ENCODE measurements at places on chromosomes 16 and 17.

GRCh38 chr17:28230011-28230410 is 89.0 kb upstream of the TMEM97 start:
- DNase-seq = no peak

GRCh38 chr17:38851434-38851833 is 2.1 kb downstream of the RPL23 start:
- DNase-seq = no peak

GRCh38 chr17:9594065-9594464 is 17.6 kb downstream of the CFAP52 start:
- no peak for DNase-seq

- no peak for DNase-seq
Observed at GRCh38 chr17:71342737-71343136, 778.1 kb upstream of the SOX9 start.

GRCh38 chr17:13002761-13003453 is 14.9 kb downstream of the ELAC2 start:
- peak; percentile 80 for DNase-seq

DNA sequence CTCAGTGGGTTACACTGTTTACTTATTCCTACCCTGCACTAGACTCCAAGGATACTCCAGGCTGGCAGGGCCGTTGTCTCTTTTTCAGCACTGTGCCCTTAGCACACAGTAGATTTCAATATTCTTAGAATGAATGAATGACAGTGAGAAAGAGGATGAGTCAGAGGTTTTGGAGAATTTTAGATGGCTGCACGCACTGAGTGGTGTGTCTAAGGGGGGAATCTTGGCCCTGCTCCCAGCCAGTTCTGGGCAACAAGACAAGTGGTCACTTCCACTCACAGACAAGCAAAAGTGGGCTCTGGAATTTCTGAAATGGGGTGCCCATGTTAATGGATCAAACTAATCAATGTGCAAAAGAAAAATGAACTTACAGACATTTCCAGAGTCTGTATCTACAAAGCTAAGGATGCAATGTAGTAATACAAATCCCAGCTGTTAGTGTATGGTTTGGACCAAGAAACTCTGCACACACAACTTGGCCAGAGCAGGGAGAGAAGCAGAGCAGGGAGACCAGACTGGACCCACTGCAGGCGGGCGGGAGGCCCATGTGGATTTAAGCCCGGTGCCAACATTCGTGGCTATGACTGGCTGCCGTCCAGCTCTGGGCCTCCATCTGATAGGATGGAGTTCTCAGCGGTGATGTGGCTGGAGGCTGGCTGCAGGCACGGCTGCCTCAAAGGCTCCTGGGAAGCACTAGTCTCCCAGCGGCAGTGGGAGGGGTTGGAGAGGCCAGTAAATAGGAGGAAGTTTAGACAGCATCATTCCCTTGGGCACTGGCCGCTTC is 95.6 kb upstream of the CDYL2 start:
- no peak for DNase-seq

DNA sequence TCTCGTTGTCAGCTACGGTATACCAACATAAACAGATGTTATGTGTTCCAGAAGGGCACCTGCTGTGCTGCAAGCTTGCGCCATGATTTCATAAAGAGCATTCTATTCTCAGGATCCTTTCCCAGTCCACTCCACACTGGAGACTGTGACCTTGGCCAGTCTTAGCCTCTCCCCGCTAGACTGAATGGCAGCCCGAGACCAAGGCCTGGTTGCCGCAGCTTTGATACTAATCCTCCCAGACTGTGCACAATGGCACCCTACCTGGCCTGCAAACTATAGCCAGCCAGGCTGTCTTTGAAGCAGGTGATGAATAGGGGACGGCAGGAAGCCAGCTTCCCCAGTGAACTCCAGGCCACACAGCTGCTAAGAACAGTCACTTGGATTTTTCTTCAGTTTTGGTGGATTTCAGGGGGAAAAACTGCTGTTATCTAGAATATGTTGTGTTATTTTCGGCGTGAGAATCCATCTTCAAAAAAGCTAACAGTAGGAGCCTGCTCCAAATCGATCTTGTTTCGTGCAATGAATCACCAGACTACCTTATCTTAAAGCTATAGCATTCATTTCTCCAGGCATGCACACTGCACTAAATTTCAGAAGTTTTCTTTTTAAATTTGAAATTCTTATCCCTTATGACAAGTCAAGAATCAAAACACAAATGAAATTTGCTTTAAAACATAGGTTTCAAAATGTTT is 289.0 kb downstream of the CEP112 start:
- DNase-seq = no peak

GRCh38 chr17:36610474-36610873 is 9.1 kb downstream of the MRM1 start:
- DNase-seq = no peak

DNA sequence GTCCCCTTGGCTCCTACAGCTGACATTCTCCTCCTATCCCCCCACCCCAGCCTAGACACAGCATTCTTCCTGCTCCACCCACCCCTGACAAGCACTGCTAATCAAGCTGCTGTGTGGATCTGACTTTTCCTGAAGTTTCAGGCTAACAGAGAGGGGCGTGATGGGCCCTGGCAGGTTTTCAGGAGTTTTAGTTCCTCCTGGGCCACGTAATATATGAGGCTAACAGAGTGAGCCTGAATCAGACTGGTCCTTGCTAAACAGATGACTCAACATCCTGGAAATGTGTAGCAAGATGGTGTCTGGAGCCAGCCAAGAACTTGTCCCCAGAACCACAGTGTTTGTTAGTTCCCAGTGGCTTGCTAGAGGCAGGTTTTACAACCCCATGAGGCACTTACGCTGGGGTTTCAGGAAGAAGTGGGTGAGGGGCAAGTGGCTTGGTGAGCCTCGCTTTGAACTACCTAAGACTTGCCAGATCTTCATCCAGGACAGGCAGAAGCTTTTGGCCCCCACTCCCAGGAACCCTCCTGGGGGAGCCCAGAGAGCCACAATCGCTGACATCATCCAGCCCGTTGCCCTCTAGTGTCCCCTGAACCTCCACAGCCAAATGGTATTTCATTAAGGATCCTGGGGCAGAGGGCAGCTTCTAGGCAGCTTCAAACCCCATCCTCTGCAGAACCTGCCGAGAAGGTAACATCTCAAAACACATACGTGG is 15.9 kb downstream of the TMEM92 start:
- DNase-seq = no peak

- DNase-seq = no peak
Observed at GRCh38 chr17:39196241-39196807, 1.1 kb downstream of the CACNB1 start.

DNA sequence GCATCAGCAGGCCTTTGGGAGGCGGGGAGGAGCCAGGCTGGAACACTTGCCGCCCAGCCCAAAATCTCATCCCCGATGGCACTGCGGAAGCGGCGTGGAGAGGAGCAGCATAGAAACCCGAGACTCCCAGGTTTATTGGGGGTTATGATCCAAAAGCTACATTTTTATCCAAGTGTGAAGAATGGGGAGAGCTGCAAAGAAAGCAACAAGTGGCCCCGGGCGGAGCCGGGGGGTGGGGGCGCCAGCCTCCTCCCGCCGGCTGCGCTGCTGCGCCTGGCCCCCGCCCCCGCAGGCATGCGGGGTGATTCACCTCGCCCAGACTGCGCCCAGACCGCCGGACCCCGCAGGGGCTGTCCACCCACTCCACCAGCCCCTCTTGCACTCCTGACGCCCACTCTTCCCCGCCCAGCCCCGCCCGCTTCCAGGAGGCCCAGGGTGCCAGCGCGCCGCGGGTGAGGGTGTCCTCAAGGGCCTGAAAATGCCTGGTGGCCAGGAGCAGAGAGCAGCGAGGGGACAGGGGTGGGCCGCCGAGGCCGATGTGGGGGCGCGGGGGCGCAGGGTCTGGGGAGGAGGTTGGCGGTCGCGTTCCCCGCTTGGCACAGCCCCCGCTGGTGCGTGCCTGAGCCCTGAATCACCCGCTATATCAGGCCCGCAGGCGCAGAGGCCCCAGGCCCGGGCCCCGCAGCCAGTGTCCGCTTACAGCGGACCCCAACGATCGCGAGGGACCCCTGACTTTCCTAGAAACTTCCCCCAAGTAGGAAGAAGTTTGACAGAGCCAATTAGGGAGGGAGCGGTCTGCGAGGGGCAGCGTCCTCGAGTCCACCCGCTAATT is 1.3 kb downstream of the CAVIN1 start:
- no peak for DNase-seq

DNA sequence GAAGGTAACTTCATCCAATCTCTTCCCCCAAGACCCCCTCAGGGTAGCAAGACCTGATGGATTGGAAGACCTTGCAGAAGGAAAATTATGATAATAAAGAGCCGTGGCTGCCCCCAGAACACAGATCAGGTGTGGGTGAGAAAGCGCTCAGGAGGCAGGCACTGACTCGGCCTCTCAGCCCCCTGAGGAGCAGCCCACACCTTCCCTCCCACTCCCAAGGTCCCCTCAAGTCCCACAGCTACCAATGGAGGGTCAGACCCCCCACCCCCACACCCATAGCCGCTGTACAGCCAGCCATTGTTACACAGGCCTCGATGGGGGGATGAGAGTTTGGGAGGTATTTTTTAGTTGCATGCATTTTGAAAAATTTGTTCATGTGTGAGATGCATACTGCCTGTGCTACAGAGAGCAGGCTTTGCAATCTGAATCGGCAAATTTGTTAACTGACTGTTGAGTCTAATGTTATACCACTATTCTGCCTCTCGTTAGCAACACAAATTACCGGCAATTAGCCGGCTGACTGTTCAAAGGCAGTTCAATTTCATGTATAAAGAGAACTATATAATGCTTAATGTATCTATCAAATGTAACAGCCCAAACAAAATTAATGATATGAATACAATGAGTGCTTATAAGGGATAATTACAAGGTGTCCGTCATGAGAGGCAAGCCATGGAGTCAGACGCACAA is 211.7 kb downstream of the C16orf78 start:
- no peak for DNase-seq

- DNase-seq = no peak
Observed at GRCh38 chr16:20307791-20308190, 19.5 kb downstream of the GP2 start.

- no peak for DNase-seq
Observed at GRCh38 chr16:87647431-87648185, 45.3 kb downstream of the JPH3 start.

GRCh38 chr17:1223662-1224061 is 43.9 kb upstream of the ABR start:
- DNase-seq = no peak

DNA sequence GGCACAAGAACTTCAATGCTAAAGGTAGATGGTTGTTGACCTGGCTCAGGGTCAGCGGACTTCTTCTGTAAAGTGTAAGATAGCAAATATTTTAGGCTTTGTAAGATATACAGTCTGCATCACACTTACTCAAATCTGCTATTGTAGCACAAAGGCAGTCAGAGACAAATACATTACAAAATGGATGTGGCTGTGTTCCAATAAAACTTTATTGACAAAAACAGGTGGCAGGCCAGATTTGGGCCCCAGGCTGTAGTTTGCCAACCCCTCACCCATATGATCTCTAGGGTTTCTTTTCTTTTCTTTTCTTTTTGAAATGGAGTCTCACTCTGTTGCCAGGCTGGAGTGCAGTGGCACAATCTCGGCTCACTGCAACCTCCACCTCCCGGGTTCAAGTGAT is 39.5 kb upstream of the TMEM132E start:
- no peak for DNase-seq

DNA sequence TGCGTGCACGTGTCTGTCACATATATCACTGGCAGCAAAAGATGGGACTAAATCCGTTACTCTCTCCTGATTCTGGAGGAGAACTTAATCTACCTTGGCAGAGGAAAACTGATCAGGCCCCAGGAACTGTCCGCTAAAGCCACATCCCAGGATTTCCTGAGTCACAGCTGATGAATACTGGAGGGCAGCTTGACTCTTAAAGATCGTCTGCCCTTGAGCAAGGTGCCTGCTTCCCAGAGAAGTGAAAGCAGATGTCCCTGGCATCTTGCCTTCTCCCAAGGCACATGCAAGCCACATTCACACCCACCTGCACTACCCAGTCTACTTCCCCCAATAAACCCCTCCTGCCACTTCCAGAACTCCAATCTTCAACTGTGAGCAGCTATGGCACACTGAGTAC is 99.8 kb downstream of the CPPED1 start:
- no peak for DNase-seq

Data from Karpas-422 (cell line).